ENCODE measurements at places on chromosomes 1 and 21.

DNA sequence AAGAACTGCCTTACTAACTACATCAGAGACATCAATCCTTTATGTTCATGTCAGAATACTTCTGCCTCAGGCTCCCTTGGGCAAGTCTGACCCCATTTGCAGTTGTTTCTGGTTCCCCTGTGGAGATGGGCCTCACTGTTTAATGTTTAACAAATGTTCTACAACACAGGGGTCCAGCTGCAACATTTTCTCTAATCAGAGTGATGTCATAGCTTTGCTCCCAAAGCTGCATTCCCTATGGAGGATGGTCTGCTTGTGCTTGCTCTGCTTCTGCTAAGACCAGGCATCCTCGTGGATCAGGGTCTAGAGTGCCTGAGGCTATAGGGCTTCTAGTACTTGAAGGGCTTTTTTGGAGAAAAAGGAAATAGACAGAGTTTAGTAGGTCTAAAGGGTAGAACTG is 1071.2 kb downstream of the TTLL7 start:
- no peak for DNase-seq

- DNase-seq: peak; percentile 6
Observed at GRCh38 chr21:14120091-14120734, 90.5 kb downstream of the LIPI start.

- DNase-seq: no peak
Observed at GRCh38 chr1:246959944-246960693, 28.4 kb upstream of the AHCTF1 start.

DNA sequence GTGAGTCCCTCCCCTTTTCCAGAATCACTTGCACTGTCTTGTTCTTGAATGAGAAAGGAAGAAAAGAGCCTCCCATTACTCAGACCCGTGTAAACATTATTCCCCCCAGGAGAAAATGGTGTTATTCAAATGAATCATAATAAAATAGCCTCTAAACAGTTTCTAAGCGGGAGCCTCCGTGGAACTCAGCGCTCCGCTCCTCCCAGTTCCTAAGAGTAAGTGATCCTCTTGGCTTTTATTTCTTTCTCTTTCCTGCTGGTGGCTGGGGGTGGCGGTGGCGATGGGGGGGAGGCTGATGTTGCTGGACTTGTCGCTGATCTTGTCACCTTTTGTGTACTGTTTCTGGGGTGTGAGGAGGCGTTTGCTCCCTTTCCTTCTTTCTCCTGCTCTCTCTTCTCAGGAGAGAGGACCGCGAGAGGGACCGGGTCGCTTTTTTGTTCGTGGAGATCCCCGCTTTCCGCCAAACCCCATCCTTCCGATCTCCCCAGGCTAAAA is 781 bp downstream of the PROX1 start:
- peak; percentile 48 for DNase-seq

GRCh38 chr1:93735722-93736121 is 54.1 kb upstream of the BCAR3 start:
- DNase-seq: peak; percentile 93

DNA sequence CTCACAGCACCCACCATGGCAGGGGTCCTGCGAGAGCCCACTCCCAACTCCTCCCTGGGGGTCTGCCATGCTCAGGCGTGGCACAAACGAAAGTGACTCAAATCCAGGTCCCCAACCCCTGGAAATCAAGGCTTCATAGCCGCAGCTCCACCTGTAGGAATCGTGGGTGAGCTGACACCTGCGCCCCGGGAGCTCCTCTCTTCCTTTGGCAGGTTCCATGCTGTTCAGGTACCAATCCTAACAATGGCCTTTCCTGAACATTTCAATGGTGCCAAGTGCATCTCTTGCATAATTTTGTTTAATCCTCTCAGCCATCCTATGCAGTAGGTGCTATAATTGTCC is 28.9 kb upstream of the NPPB start:
- DNase-seq: no peak

GRCh38 chr21:37292941-37293340 is 25.8 kb upstream of the VPS26C start:
- no peak for DNase-seq

GRCh38 chr21:38838598-38839327 is 33.0 kb downstream of the ETS2 start:
- DNase-seq: no peak

DNA sequence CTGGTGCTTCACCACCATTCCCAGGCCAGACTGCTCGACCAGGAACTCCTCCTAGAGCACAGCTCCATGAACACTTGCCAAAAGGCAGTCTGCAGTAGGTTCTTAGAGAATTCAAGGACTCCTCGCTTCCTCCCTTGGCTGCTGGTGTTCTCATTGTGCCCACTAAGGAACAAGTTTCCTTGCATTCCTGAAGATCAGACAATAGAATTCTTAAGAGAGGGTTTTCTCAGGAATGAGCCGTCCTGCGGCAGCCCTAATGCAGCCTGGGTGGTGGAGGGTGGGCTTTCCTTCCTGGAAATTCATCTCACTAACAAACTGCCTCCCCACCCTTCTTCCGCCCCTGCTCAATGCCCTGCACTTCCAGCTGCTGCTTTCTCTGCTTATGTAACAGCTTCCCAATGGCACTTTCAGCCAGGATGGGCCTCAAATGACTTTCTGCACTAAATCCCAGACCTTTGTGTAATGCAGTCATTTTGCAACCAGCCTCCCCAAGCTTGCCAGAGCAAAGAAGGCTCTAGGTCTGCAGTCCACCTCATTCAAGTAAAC is 287.9 kb downstream of the PLPP3 start:
- no peak for DNase-seq

- no peak for DNase-seq
Observed at GRCh38 chr1:31485166-31485565, 72.2 kb downstream of the SERINC2 start.

DNA sequence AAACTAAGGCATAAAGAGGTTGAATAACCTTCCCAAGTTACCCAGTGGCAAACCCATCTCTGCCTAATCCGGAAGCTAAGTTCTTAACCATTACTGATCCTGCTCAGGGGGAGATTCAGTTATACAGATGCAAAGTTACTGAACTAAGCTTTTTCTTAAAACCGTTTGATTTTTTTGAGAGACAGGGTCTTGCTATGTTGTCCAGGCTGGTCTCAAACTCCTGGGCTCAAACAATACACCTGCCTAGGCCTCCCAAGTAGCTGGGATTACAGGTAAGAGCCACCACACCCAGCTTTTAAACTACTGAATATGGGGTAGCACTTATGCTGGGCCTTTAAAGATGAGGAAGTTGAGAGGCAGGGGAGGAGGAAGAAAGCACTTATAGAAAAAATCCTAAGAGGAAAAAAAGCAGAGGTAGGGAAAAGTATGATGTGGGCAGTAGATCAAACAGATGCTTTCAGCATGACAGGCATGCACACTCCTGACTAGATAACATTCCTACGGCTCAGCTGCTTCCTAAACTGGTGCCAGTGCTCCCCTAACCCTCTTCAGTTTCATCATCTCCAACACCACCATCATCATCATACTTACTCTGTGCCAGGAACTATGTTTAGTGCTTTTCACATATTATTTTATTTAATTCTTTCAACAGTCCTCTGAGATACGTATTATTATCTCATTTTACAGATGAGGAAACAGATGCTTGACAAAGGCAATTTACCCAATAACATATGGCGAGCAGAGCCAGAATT is 5.8 kb downstream of the PAFAH2 start:
- DNase-seq: peak; percentile 33

DNA sequence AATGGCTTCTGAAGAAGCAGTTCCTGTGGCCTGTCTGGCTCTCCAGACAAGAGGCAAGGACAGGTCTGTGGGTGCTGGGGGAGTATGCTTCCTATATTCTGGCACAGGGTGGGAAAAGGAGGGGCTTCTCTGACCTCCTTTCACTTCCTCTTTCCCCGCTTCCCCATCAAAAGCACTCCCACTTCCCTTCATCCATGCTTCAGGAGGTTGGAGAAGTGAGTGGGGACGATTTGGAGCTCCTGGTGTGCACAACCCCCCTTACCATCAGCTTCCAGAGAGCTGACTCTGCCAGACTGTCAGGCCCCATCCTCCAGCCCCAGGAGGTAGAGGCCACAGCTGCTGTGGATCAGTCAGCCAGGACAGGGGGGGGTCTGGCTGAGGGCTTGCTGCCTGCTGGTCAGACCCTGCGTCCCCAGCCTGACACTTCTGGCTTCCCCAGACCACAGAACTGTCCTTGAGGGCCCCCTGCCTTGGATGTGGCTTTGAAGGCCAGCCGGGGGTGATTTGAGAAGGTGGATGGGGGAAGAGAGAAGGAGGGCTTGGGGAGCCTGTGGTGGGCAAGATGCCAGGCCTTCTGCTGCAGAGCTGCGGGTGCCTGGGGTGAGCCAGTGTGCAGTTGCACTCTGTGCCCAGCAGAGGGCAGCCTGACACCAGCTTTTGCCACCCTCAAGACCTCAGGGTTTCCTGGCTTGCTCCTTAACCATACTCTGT is 21.5 kb upstream of the TMEM222 start:
- DNase-seq: peak; percentile 83

- DNase-seq: no peak
Observed at GRCh38 chr1:164910671-164911070, 351.7 kb downstream of the PBX1 start.

DNA sequence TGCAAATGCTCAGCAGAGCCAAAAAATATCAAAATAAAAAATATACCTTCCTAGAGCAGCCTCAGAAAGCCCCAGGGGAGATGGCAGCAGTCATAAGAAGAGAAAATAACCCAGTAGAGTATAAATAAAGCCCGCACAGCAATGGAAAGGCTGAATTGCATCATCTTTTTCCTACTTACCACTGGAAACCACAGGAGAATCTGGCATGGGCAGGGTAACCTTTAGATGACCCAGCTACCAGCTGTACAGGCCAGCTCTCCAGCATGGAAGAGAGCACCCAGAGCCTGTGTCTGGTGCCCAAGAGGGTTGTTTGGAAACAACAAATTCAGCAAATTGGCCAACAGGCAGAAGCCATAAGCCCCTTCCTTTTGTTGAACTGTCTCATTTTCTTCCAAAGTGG is 253.1 kb downstream of the OMA1 start:
- no peak for DNase-seq

- peak; percentile 23 for DNase-seq
Observed at GRCh38 chr1:85502171-85502570, 37.2 kb upstream of the DDAH1 start.

- peak; percentile 63 for DNase-seq
Observed at GRCh38 chr1:172134087-172134731, 286.3 kb upstream of the C1orf105 start.

DNA sequence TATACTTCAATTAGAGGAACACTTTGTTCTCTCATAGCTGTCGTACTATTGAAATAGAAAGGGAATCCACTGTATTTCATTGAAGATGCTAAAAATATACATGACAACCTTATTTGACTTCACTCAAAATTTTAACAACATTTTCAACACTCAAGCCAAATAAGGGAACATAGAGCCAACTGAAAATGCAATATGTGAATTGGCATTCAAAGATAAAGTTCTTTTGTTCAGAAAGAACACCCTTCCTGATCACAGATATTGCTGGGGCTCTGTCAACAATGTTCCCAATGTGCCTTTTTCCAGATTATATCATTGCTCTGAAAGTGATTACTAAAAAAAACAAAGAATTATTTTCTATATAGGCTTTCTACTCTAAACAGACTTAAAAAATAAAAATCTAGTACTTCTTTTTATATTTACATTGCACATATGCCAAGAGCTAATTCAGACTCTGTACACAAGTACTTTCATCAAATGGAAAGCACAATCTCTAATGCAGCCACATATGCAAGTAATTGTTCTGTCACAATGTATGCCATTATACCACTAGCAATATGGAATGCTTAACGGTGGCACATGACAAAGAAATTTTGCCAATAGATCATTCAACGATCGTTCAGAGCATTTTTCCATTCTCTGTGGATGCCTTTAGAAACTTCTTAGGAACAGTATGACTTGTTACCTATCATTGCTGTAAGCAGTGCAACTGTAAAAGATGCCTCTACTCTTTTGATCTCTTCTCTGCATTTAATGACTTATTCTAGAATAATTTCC is 171.0 kb downstream of the EIF4G3 start:
- DNase-seq: no peak

DNA sequence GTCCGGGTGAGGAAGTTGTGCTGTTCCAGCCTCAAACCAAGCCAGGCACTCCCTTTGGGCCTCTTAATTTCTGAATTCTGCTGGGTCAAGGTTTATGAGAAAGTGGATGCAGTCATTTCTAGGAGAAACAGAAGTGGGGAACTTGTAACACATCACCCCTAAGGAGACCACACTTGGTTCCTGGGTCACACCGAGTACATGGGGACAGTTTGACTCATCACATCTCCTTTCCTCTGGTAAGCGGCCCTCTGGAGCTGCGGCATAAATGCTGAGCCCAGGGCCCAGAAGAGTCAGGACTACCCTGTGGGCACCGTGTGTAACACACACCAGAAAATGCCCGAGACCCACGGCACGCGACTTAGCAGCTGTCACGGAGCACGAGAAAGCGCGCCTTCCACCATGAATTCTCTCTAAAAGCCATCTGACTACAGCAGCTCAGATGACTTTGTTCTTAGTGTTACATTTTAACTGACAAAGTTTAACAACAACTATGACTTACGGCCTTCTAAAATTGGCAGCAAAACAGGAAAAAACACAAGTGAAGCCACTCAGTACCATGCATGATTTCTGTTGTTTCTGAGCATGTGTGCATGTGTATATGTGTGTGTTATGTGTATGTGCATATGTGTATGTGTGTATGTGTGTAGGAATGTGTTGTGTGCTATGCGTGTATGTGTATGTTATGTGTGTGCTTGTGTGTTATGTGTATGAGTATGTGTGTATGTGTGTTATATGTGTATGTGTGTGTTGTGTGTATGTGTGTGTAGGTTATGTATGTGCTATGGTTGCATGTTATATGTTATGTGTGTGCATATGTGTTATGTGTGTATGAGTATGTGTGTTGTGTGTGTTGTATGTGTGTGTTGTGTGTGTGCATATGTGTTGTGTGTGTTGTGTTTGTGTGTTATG is 50.8 kb downstream of the TOMM20 start:
- DNase-seq: no peak

- DNase-seq: no peak
Observed at GRCh38 chr1:112805155-112805853, 90.2 kb upstream of the PPM1J start.

GRCh38 chr1:226001963-226002666 is 3.0 kb upstream of the SDE2 start:
- peak; percentile 13 for DNase-seq

- DNase-seq: no peak
Observed at GRCh38 chr21:33998402-33998801, 75.0 kb upstream of the MRPS6 start.

GRCh38 chr21:45866551-45866950 is 115.0 kb upstream of the COL6A1 start:
- no peak for DNase-seq

DNA sequence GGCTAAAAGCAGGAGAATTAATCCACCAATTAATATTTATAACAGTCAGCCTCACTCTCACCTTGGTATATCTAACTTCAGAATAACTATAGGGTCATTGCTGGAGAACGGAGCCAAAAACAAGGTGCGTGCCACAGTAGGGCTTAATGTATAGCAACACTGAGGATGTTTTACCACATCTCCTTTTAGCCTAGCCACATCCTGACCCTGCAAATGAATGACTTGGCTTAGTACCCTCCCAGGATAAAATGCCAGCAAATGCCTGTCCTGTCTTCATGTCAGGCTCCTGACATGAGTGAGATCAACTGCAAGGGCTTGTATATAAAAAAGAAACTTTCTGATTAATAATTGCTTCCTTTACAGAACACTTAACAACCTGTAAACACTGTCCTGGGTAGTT is 2.7 kb upstream of the CDC42BPA start:
- DNase-seq: no peak
